ENCODE measurements at places on chromosomes 4 and X.
A peak's percentile ranks its signal among the peaks of the same experiment; 100 is the strongest.

- DNase-seq = no peak
Observed at GRCh38 chr4:80016506-80016905, 56.5 kb downstream of the ANTXR2 start.

GRCh38 chrX:140661643-140662042 lies 47.9 kb upstream of the LINC00632 start:
- peak; percentile 3 for DNase-seq

DNA sequence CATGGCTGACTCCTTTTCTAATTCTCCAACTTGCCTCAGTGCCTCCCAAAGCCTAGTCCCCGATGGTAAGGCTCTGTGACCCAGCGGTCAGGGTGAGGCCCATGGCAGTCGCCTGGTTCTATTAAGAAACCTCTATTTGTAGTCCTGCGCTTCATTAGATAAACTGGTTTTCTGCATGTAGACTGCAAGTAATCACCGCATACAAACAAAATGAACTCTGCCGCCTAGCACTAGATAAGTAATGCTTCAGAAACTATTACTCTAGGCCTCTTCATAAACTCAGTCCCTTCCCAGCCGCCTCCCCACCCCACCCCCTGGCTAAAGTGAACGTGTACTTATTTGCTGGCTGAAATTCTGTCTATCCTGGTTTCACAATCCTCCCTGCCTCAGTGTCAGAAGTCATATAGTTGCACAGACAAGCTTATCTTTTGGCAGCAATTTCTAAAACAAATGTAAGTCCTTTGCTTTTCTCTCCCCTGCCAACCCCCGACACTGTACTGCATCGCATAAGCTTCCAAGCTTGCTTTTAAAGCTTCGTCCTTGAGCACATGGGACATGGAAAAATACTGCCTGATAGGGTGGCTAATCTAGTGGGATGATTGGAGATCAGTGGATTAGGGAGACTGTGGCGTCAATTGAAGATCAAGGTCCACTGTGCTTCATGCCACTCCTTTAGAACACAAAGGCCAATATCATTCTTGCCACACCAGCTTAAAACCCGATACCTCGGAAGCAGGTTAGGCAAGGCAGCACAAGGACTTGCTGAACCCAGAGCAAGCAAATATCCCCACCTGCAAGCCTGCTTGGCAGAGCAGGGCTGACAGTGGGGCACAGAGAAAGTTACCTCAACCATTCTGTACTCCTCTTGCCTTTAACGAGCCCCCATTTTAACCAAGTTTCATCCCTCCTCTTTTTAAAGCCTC lies 125.8 kb downstream of the IRF2 start:
- no peak for DNase-seq

DNA sequence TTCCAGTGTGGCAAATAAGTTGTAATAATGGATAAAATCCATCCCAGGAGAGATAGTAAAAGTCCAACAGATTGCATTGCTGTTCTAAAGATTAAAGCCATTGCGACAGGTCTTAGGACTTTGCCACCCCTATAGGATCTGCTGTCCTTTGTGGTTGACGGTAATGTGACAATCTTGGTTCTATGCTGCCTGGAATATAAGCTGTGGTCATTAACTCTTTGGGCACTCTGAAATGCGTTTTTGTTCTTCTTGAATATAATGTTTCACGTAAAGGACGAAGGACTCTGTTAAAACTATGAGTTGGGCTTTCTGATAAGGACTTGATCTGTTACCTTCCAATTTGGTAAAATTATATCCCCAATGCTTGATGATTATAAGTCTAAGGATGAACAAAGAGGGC lies at the start of gene CLDN24:
Gene CLDN24 (minus strand): TSS at position 101 of the 400 bp plus-strand sequence. CDS start 0 bp downstream, at position 101.
- no peak for DNase-seq

GRCh38 chr4:16765546-16765945 lies 132.9 kb downstream of the LDB2 start:
- DNase-seq = no peak

DNA sequence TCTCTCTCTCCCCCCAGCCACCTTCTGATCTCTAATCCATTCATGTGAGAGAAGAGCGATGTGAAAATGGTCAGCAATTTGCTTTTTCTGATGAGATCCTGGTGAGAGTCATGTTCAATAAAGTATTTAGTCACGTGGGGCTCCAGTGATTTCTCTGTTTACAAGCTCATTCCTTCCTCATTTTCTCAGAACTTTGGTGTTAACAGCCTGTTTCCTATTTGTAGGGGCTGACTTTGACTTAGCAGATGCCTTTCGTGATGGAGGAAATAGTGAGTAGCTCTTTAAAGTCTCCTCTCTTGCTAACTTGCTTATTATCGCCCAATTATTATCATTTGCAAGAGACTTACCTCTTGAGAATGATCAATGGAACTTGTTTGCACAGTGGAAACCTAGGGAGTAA lies 72.6 kb upstream of the CD99 start:
- DNase-seq = no peak

DNA sequence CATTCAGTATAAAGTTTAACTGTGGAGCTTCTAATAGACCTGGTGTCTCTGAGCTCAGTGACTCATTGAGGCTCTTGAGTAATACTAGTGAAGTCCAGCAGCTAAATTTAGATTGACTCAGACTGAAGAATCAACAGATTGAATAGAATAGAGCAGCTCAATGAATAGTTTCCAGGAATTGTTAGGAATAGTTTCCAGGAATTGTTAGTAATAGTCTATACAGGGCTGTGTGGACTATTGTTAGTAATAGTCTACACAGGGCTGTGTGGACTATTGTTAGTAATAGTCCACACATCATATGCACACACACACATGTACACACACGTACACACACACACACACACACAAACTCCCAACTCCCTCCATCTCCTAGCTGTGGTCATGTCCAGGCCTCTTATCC lies 3.0 kb downstream of the GIMD1 start:
- peak; percentile 75 for DNase-seq

GRCh38 chr4:123876671-123877101 lies 480.1 kb downstream of the SPRY1 start:
- DNase-seq = no peak

GRCh38 chr4:19009881-19010280 lies 988.3 kb upstream of the LCORL start:
- no peak for DNase-seq

- no peak for DNase-seq
Observed at GRCh38 chrX:15073313-15073712, 196.6 kb downstream of the ASB9 start.

- no peak for DNase-seq
Observed at GRCh38 chr4:86967798-86968197, 33.0 kb downstream of the AFF1 start.

DNA sequence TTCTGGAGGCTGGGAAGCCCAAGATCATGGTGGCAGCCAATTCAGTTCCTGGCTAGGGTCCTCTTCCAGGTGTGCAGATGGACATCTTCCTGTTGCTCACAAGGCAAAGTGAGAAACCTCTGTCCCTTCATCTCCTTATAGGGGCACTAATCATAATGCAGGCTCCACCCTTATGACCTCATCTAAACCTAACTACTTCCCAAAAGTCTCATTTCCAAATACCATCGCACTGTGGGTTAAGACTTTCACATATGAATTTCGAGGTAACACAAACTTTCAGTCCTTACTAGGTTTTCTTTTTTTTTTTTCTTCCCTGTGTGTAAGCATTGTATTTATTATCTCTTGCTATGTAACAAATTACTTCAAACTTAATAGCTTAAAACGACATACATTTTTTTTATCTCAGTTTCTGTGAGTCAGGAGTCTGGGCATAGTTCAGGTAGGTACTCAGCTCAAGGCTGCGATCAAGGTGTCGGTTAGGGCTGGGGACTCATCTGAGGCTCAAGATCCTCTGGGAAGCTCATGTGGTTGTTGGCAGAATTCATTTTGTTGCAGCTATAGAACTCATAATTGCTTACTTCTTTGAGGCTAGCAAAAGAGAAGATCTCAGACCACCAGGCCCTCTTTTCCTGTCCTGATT lies 204.7 kb upstream of the STK26 start:
- no peak for DNase-seq

DNA sequence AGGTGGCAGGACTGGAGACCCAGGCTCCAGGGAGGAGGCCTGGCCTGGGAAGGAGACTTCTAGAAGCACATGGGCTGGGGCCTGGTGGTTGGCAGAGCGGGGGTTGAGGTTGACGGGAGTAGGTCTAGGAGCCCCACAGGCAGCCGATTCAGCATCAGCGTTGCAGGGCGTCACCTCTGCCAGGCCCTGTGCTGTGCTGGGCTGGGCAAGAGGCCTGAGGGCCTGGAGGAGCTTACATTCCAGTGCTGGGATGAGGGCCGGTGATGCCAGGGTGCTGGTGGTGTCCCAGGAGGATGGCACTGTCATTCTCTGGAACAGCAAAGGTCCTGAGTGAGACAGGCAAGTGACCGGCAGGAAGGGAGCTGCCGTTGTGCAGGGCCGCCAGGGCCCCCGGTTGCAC lies 76.6 kb downstream of the SORCS2 start:
- no peak for DNase-seq

- DNase-seq = peak; percentile 65
Observed at GRCh38 chr4:163694385-163694784, 199.9 kb downstream of the TMA16 start.

- DNase-seq = no peak
Observed at GRCh38 chr4:163558539-163559044, 64.1 kb downstream of the TMA16 start.

DNA sequence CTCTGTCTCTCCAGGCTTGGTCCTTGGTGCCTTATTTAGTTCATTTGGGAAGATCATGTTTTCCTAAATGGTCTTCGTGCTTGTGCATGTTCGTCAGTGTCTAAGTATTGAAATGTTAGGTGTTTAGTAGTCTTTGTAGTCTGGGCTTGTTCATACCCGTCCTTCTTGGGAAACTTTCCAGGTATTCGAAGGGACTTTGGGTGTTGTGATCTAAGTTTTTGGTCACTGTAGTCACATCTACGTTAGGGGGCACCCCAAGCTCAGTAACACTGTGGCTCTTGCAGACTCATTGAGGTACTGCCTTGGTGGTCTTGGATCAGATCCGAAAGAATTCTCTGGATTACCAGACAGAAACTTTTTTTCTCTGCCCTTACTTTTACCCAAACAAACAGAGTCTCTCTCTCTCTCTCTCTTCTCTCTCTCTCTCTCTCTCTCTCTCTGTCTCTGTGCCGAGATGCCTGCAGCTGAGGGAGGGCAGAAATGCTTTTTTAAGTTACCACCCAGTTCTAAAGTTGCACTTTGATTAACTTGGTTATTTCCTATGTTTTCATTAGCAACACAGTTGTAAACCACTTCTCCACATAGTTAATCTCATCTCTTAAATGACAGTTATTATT lies 67.6 kb upstream of the SLC7A3 start:
- DNase-seq = no peak

DNA sequence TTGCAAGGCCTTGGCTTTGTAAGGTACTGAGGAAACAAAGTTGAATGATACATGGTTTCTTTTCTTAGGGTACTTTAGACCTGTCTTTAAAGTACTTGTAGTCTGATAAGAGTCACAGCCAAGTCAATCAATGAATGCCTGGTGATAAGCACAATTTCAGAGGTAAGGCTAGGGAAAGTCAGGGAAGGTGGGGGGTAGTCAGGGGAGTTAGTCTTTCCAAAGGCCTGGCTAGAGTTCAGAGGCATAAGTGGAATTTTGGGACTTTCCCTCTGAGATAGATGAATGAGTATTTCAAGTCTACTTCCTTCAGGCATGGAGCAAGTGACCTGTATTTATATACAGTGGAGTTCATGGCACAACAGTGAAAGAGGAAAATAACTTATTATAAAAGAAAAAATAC lies 78.3 kb downstream of the SLC4A4 start:
- DNase-seq = no peak

GRCh38 chr4:182653596-182653995 lies 263.6 kb downstream of the DCTD start:
- no peak for DNase-seq

DNA sequence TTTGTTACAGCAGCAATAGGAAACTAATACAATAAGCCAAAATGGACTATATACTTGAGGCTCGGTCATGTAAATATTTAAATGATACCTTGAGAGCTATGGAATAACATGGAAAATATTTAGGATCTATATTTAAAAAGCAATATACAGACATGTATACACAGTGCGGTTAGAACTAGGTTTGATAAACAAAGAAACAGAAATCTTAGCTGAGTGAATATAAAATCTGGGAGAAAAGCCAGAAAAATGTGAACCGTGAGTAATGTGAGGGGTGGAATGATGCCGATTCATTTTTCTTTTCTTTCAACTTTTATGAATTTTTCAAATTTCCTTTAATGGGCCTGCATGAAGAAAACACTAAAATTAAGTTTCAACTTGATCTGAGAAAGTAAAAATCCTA lies 104.1 kb downstream of the ATXN3L start:
- no peak for DNase-seq

DNA sequence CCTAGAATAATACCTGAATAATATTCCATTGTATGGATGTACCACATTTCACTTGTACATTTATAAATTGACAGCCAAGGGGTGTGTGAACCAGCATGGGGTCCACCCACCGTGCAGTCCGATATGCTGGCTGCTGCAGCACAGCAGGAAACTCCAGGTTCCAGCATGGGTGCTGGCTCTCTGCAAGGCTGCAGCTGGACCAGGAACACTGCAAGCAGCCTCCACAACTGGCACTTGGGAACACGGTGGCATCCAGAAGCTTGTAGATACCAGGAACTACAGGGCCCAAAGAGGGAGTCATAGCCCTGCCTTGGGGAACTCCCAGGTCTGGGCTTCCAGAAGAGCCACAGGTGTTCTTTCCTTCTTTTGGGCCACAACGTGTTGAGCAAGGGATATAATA lies 91.2 kb downstream of the NXF2 start:
- DNase-seq = no peak

GRCh38 chrX:44062840-44063239 lies 89.7 kb upstream of the NDP start:
- DNase-seq = no peak
